Natural killer cell (primary cell): ENCODE measurements at places on chromosomes 11 and 22. TPM values are rescaled to one million over a fixed set of nuclear protein-coding genes. Genes with fewer than 3 reads are reported as not detected.

Gene C11orf91
- not detected for total RNA-seq

DNA sequence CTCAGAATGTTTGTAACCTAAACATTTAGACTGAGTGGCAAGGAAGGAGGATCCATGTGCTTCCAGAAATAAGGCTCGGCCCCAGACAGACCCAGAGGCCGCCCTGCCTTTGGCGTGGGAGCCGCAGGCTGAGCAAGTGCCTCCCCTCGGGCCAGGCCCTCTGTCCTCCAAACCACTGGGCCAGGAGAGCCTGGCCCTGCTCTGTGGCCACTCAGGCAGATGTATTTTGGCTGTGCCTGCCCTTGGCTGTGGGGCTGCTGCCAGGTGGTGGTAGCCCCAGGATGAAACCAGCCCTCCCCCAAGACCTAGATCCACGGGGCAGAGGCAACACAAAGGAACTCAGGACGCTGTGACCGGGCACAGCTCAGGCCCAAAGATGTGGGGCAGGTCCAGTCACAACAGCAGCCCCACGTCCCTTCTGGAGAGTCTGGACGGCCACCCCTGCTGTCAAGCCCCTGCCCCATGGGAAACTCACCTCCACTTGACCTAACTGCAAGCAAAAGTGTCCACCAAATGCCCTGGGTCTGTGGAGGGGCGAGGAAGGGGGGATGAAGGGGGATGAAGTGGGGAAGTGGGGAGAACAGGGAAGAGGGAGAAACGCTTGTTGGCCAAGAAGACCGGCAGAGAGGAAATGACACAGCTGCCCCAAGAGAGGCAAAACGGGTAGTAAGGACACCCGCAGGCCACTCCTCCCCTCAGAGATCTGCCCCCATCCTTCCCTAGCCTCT lies 24.0 kb downstream of the PISD start:
- peak; percentile 30 for DNase-seq

DNA sequence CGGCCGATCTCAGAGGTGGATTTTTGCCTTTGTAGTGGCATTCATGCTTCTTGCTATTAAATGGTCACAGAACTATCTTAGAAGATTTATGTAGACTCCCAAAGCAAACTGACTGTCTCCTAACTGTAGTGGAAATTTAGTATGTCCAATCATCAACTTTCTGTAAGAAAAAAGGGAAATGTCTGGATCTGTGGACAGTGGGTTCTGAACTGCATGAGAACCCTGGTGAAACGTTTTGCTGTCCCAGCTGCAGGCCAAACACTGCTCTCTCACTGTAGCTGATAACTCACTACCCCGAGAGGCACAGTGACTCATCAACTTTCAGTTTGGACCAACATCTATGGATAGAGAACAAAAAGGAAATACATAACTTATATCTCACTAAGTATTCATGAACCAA lies 387.1 kb downstream of the SOX6 start:
- DNase-seq, result no peak

Gene KRTAP5-11
- not detected for total RNA-seq

DNA sequence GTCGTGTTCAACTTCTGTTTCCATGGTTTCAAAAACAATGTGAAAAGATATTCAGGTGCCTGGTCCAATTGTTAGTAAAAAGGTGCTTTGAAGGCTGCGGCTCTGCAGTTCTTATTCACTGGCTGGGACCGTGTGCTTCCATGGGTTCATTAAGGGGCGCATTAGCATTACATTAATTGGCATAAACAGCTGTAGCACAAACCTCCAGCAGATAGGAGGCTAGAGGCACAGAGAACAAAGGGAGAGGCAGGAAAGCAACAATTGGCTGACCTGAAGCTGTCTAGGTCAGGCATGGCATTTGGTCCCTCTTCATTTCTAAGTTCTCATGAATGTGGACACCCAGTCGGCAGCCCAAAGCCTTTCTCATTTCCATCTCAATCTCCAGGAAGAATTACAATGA lies 16.6 kb downstream of the PAK1 start:
- no peak for DNase-seq

Gene CCDC87
- 0.40 TPM for total RNA-seq

Gene KDM4E
- not detected for total RNA-seq

DNA sequence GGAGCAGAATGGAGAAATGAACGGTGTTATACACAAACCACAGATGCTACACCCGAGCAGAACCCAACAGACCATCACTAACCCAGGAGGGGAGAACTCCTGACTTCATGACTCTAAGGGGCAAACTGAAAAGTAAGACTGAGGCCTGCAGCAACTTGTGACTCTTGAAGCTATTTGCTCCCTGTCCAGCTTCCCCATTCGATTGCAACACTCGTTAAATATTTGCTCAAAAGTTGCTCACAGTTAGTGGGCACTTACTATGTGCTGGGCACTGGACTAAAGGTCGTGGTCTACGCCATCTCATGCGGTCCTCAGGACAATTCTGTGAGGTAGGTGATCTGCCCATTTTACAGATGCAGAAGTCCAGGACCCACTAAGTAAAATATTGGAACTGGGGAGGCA lies 9.5 kb upstream of the ADA2 start:
- DNase-seq, result no peak

GRCh38 chr11:102347462-102348370 lies 702 bp downstream of the BIRC2 start:
- peak; percentile 57 for DNase-seq

DNA sequence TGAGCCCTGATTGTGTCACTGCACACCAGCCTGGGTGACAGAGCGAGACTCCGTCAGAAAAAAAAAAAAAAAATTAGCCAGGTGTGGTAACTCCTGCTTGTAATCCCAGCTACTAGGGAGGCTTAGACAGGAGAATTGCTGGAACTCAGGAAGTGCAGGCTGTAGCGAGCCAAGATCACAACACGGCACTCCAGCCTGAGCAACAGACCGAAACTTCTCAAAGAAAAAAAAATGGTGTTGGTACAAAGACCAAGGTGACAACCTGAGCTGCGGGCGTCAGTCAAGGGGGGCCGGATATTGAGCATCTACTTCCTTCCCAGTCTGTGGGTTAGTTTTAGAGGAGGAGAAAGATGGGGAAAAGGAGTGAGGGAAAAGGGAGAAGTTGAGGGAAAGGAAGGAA lies 48.5 kb upstream of the HSPA8 start:
- peak; percentile 34 for DNase-seq

DNA sequence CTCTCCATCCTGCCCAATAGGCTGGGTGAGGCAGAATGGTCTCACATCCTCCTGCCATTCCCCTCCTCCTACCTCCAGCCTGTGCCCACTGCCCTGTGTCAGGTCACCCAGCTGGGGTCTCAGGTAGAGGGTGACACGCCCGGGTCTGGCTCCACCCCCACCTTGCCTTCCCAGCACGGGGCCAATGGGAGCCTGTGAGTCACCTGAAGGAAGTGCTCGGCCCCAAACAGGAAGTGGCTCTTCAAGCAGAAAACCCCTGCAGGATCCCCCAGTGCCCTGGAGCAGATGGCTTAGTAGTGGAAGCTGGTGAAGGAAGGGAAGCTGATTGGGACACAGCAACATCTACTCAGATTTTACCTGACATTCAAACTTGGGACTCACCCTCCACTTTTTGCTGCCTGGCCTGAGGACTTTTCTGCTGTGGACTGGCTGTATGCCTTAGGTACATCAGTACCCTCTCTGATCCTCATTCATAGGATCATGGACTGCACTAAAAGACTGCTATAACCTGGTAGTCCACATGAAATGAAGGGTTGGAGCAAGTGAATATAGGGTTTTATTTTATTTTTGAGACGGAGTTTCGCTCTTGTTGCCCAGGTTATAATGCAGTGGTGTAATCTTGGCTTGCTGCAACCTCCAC lies 33.4 kb downstream of the GDPD5 start:
- peak; percentile 75 for DNase-seq

Gene CARD18
- not detected for total RNA-seq

Gene PRR33
- 0.32 TPM for total RNA-seq

DNA sequence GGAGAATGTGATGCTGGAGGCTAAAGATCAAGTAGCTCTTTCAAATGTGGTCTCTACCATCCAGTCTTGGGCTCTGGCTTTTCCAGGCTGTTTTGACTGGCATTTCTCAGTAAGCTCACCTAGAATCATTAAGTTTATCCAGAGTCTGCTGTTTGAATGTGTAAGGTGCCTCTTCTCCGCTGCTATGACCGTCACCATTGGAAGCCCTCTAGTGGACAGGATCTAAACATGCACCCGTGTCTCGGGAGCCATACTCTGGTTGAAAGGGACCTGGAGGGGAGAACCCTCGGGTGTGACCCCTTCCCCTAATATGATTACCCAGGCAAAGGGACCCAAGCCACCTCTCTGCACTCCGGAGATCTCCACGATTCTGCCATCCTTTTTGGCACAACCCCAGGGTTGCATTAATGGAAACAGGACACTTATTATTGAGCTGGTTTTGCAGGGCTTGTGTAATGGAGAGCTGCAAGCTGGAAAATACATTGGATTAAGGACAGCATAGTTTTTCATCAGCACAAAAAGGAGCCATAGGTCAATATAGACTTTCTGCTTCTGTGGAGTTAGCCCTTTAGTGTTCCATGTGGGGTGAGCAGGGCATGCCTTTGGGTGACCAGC lies 191.0 kb upstream of the LARGE1 start:
- no peak for DNase-seq

DNA sequence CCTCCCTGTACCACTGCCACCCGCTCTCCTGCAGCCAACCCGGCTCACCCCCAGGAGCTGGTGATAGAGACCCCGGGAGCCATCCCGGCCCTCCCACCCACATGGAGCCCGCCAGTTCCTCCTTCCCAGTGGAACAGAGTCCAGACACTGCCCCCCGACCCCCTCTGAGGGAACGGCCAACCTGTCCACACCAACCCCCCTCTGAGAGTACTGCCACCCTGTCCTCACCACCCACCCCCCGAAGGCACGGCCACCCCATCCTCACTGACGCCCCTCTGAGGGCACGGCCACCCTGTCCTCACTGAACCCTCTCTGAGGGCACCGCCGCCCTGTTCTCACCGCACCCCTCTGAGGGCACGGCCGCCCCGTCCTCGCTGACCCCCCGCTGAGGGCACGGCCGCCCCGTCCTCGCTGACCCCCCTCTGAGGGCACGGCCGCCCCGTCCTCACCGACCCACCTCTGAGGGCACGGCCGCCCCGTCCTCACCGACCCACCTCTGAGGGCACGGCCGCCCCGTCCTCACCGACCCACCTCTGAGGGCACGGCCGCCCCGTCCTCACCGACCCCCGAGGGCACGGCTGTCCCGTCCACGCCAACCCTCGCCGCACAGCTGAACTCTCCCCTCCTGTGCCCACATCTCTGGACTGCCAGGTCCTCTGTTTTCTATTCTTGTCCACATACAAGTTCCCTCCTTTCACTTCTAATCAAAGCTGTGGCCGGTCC lies 18.0 kb downstream of the TOLLIP start:
- DNase-seq, result no peak

- no peak for DNase-seq
These were observed at the start of gene CRYAB for GRCh38 chr11:111911563-111912401. Gene CRYAB (minus strand): TSS chr11:111911770. CDS start chr11:111911724, 46 bp downstream.

GRCh38 chr11:17633987-17634775 lies 85.2 kb upstream of the MYOD1 start:
- DNase-seq, result no peak

Gene CNTN5
- not detected for total RNA-seq

Gene SLC22A9
- total RNA-seq, result not detected

DNA sequence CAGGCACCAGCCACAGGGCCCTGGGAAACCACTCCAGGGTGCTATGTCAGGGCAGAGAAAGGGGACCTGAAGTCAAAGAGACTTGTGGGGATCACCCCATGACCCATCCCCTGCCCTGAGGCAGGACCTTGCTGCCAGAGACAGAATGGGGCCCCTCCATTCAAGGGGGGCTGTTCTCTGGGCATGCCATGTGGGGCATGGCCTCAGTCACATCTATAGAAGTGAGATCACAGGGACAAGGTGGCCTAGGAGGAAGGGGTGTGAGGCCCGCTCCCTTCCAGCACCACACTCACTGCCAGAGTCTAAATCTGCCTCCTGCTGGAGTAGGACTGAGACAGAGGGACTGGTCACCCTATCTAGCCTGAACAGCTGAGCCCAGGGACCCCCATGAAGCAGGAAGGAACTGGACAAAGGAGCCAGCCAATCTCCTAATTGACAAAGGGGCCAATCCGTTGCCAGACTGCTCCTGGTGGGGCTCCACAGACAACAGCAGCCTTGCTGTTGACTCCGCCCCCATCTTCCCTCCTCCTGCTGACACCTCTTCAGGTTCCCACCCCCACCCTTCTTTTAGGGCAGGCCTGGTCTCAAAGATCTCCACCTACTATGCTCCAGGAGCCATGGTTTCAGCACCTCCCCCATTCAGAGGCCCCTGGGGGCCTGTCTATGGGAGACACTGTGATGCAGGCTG lies 26.0 kb downstream of the NEAT1 start:
- DNase-seq, result no peak
